ENCODE measurements at places on chromosomes 6 and 20.

- DNase-seq = no peak
Measured at GRCh38 chr6:102039441-102039840, 645.9 kb downstream of the GRIK2 start.

GRCh38 chr20:17896771-17897369 lies 71.7 kb downstream of the SNX5 start:
- no peak for DNase-seq

DNA sequence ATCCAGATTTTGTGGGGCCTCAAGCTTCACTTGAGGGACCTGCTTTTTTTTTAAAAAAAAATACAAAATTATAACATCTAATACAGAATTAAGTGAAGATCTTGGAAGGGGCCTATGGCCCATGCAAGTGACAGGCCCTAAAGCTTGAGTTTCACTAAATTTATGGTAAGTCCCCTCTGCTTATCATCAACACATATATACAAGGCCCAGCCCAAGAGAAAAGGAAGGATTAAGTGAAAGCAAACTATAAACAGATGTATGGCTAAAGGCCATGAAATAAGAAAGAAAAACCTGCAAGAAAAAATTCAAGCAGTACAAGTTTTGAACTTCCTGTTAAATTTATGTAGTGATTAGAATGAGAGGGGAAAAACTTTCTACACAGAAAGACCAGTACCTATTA lies 86.8 kb downstream of the CDC40 start:
- DNase-seq = no peak

GRCh38 chr6:18126121-18126520 lies 3.6 kb upstream of the NHLRC1 start:
- no peak for DNase-seq

GRCh38 chr20:57061051-57061900 lies 205.2 kb downstream of the BMP7 start:
- DNase-seq = no peak

- DNase-seq = no peak
Measured at GRCh38 chr6:26183581-26184366, 96.5 kb downstream of the HFE start.

GRCh38 chr6:167275436-167275835 lies 15.7 kb upstream of the UNC93A start:
- no peak for DNase-seq

DNA sequence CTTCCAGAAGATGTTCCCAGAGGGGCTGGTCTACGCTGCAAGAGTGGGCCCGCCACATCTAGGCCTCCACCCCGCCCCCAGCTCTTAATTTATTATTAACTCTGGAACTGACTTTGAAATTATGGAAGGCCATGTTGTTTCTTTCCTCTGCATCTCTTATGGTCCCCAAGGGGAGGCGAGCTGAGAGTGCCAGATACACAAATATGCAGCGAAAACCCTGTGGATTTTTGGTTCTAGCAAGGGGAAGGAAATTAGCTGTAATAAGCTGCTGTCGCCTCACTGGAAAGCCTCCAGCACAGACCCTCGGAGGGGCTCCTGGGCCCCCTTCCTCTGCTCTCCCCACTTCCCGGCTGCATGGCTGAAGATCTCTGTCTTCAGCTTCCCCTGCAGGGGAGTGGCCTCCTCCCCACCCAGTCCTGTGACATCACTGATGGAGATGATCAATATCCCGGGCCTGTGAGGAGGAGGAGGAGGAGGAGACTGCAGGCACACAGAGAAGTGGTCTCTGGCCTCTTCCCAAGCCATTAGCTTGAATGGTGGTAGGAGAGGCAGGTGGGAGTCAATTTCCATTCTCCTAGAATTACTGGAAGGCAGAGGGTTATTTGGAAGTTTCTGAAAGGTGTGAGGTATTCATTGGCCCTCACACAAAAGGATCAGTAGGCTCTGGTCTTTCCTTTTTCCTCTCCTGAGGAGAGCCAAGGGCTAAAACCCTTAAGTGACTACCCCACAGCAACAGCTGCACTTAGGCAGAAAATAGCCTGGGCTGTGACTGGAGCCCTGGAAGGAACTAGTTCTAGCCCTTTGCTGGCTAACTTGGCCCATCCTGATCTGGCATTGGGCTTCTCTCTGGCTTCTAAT lies 39.7 kb upstream of the CCDC167 start:
- no peak for DNase-seq

GRCh38 chr6:15498640-15499039 lies 164.2 kb downstream of the DTNBP1 start:
- no peak for DNase-seq

DNA sequence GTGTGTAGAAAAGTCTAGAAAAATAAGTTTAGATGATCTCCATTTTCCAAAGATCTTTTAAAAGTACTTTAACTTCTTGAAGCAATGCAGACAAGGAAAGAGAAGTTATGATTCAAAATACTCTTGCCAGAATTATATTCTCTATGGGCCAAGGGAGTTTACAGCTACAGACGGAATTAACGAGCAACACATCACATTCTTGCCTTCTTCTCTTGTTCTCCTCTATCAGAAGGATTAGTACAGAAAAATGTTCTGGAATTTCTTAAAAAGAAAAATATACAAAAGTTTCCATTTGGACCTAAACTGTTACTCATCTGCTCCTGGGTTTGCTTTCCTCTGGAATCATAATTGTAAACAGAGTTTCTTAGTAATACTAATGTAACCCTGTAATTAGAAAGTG lies 284.7 kb upstream of the HSF2 start:
- DNase-seq = no peak

GRCh38 chr6:56650191-56650590 lies 7.5 kb upstream of the DST start:
- DNase-seq = no peak

DNA sequence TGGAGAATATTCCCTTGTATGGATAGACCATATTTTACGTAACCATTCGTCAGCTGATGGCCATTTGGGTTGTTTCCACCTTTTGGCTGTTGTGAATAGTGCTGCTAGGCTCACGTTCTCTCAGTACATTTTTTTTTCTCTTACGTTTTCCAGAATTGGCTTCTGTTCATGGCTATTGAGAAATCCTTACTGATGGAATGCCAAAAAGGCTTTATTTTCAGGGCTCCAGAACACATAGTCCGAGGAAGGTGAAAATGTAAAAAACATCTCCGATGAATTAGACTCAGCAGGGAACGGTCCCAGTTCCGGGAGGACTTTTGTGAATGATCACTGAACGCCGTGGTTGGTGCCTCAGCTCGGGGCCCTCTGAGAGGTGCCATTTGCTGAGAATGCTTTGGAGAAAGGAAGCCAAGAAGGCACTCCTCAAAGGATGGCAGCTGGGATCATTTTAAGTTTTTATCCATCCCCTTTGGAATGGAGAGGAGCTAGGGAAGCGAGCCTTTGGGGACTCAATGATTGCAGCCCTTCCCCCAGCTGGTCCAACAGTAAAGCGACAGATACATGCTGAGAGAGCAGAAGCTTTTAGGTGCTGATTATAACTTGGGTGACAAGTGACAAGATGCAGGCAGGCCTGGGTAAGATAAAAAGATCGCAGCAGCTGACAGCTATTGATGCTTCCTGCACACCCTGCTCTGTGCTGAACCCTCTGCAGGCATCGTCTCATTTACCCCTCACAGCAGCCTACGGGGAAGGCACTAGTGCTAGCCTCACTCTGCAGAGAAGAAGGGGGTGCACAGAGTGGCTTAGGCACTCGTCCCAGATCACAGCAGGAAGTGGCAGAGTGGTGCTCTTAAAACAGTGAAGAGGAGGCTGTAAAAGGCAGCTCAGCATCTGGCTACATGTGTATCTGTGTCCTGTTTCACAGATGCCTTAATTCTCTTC lies 133.4 kb upstream of the KCNG1 start:
- DNase-seq = no peak

DNA sequence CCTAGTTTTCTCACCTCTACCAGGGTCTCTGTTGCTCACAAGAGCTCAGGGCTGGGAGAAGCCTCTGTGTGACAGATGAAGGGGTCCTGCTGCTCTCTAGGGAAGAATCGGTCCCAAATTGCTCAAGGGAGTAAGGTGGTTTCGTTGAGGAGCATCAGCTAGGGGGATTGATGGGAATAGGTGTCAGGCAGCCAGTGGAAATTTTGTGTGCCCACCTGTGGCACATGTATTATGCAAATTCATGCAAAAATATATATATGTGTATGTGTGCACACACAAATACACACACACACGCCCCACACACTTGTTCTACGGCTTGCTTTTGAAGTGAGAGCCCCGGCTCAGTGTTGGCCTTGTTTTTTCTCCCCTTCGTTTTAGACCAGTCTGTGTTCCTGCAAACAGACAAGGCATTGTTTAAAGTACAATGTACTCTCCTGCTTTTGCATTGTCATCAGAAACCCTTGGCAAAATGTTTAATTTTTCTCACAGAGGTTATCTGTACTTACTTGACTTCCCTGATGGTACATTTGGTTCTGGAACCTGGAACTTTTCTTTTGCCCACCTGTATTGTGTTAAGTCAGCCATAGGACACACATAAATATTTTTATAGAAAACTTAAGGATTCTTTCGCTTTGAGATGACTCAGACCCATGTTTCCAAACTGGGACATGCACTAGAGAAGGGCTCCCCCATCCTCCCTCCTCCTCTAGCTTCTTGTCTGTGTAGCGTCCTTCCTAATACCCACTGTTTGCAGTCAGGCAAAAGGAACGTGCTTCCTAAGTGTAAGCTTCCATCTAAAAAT lies 26.7 kb downstream of the FOXO3 start:
- DNase-seq = no peak

DNA sequence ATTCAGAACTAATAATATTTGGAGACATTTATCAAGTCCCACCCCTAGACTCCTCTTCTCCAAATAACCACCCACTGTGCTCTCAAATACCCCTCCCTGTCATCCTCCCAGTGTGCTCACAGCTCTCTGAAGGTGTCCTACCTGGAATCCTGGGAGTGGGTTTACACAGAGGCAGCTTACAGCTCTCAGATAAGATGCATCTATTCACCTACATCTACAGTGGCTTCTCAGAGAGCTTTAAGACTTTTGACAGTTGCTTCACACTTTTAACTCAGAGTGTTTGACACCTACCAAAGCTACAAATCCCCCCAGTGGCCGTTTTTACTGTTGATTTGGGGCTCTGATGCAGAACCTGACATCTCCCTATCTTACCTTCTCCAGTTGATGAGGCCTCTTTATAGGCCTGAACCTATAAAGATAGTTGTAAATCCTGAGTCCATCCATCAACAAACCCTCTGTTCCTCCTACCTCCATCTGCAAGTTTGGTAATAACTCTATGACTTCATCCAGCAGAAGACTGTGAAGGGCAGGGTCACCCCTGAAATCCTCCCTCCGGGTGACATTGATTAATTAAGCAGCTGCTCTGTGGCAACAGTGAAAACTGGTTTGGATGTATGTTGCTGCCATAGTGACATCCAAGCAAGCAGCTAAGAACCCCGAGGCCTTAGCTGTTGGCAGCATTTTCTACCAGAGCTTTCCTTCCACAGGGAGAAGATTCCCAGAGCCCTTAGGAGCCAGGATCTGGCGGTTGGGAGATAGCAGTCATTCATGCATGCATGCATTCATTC lies 226.1 kb upstream of the RREB1 start:
- no peak for DNase-seq

DNA sequence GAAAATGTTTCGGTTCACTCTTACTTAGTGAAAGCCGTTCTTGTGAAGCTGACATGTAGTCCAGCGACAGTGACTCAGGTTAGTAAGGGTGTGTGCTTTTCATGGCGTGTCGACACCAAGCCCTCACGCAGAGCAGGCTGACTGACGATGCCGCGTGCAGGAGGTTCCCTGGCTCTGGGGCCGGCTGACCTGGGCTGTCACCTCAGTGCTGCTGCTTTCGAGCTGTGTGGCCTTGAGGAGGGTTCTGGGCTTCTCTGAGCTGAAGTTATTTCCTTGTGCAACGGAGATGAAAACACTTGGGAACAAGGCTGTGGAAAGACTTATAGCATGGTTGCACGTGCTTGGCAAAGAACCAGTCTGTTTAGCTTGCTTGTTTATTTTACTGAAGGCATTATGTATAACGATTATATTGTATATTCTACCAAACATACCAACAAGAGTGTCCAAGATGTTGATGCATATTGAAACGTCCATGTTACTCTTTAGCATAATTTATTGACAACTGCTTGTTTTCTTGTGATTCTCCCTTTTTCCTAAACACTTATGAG lies 59.2 kb downstream of the PHACTR3 start:
- DNase-seq = no peak

DNA sequence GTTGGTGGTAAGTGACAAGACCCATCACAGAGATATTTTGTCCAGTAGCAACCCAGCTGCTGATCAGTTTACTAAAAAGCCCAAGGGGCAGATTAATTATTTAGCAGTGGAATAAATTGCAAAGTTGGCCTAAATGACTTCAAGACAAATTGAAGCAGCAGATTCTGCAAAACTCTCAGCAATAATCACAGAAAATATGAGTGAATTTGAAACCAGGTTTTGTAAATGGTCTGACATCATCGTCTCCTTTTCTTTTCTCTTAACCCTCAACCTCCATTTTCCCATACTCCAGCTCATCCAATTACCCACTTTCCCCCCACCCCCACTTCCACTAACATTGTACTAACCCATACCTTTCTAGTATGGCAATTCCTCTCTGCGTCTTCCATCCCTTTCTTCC lies 11.3 kb upstream of the PTPRK start:
- no peak for DNase-seq

- DNase-seq = peak; percentile 19
Measured at GRCh38 chr6:141988954-141989705, 143.6 kb upstream of the GJE1 start.

DNA sequence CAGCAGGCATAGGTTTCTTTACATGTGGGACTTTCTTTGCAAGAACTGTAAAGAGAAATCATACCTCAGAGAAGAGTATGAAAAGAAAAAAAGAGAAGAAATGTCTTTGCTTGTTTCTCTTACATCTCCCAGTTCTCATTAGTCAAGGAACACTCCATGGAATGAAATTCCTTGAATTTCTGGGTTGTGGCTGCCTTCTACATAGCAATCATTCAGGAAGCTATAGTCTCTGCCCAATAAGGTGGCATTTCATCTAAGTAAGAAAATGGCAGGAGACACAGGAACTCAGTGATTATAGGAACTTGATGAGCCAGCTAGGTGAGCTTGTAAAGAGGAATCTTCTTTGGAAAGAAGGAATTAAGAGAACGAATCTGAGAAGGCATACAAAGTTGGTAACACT lies 197.0 kb upstream of the FKBP1C start:
- no peak for DNase-seq

DNA sequence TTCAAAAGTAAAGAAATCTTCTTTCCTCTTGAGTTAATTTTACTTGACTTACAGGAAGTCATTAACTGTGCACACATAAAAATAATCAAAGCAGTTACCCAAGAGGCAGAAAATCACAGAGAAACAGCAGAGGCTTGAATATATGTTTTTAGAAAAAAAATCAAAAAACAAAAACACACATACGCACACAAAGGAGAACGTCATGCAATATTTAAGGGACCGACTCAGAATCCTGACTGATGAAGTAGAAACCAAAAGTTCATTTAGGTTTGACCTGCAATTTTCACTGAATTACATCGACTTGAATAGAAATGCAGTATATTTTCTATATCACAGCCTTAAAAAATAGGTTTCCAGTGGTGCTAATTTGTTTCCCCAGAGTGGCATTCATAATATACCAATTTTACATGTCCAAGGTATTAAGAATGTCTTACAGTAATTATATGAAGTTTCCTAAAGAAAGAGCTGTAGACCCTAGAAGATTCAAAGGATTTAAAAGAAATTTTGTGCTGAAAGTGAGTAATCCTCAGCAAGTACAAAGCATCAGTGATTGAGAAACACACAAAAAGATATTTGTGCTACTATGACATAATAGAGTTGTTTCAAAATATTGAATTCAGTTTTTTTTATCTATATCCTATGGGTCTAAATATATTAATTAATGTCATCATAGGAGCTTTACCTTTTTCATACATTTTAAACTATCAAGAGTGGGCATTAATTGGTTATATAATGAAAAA lies 358.5 kb upstream of the RUNX2 start:
- no peak for DNase-seq

- no peak for DNase-seq
Measured at GRCh38 chr6:126811321-126811720, 307.1 kb upstream of the RSPO3 start.

All from NCI-H1417 treated with DMSO at 0.1 percent for 48 hours (cell line).